ENCODE measurements at places on chromosomes 12 and 14.

DNA sequence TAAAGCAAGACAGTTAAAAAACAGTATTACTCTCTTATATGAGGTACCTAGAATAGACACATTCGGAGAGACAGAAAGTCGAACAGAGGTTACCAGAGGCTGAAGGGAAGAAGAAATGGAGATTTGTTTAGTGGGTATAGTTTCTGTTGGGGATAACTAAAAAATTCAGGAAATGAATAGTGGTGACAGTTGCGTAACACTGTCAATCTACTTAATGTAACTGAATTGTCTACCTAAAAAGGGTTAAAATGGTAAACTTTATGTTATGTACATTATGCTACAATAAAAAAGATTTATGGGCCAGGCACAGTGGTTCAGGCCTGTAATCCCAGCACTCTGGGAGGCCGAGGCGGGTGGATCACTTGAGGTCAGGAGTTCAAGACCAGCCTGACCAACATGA lies 30.6 kb upstream of the SLC6A13 start:
- DNase-seq: no peak

- DNase-seq: no peak
These were observed 2.6 kb upstream of the PRKD1 start for GRCh38 chr14:29930283-29930682.

DNA sequence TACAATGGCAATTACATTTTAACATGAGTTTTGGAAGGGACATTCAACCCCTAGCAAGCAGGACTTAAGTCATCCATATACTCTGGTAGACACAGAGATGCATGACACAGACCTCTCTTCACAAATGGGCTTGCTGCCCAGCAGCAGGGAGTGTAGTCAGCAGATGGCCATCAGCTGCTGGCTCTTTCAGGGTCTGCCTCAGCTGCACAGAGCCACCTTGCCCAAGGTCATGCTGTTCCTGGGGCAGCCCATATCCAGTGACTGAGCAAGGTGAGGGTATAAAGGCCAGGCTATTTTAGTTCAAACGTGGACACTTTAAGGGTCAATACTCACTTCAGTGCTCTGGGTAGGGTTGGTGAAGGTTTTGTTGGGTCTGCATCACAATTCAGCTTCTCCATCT lies 58.3 kb upstream of the JDP2 start:
- no peak for DNase-seq

GRCh38 chr12:48894271-48894670 lies 28.6 kb upstream of the RND1 start:
- no peak for DNase-seq

DNA sequence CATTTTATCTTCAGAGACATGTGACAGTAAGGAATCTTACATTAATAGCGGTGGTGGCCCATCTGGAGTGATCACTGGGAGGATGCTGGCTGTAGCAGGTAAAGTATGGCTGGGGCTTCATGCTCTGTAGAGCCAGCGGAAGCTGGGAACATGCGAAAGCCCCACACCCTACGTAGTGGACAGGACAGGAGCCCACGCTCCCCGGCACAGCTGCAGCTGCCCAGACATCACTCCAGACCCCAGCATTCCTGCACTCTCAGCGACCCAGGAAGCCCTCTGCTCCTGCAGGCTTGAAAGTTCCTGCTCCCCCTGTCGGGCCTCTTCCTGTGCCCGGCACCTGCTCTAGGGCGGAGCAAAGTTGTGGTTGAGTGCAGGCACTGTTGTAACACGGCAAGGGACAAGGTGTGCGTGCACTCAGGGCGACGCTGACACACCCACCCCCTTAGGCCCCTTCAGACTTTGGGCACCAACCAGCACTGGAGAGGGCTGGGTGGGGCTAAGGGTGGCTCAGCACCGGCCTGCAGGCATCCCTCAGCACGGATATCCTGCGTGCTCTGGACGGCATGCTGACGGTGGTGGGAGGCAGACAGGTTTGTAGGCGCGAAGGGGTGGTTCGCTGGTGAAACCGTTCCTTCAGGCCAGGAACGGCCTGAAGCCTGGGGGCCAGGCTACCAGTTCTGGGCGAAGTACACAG lies 568.3 kb downstream of the FSCB start:
- no peak for DNase-seq

- DNase-seq: no peak
These were observed 450.6 kb downstream of the ZFP36L1 start for GRCh38 chr14:68342216-68342763.

Measured in fibroblast of skin of left quadriceps (primary cell).